ENCODE measurements at places on chromosomes 12 and 14. TPM values are rescaled to one million over a fixed set of nuclear protein-coding genes. Genes with fewer than 3 reads are reported as not detected.

DNA sequence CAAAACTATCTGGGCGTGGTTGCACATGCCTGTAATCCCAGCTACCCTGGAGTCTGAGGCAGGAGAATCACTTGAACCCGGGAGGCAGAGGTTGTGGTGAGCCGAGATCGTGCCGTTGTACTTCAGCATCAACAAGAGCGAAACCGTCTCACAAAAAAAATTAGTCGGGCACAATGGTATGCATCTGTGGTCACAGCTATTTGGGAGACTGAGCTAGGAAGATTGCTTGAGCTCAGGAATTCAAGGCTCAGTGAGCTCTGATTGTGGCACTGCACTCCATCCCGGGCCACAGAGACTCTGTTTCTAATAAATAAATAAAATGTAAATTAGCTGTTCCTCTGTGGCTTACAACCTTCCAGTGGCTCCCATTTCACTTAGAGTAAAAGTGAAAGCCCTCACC, 28.0 kb downstream of the RCOR1 start:
- peak; percentile 17 for DNase-seq

DNA sequence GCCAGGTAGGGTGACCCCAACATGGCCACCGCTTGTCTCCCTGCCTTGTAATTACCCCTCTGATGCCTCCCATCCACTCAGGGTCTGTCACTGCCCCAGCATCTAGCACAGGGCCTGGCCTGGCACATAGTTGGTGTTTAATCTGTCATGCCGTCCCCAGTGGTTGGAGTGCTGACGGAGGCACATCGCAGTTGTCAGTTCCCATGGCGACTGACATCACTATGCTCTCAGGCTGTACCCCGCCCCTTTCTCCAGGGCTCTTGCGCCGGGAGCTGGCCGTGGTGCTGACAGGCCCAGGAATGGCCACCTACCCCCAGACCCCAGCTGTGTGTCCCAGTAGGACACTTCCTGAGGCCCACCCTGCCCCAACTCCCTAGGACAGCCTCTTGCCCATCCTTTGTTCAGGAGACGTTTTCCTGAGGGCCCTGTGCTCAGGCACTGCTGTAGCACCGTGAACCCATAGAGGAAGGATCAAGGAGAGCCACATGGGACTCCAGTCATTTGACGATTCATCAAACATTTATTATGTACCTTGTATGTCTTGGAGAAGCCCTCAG, 23.0 kb downstream of the FAM222A start:
- DNase-seq, result peak; percentile 64

- peak; percentile 78 for DNase-seq
Measured at GRCh38 chr14:89660166-89660565, 243.1 kb upstream of the FOXN3 start.

DNA sequence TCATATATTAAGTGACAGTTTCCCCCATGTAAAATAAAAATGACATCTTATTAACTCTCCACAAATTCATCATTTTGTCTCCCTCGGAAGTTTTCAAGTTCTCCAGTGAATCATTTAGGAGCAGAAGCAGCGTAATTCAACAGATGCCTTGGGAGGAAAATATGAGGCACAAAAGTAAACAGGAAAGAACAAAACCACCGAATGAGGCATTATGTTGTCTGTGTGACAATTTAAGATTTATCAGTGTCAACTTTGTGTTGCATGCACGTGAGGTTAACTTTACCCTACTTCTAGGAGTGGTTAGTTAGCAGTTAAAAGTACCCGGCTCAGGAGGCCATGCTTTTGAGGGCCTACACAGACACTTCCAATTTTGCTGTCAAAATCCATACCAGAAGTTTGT, 258.6 kb downstream of the IPO8 start:
- peak; percentile 81 for DNase-seq

- peak; percentile 10 for DNase-seq
Measured at GRCh38 chr12:102957339-102958050, at the start of gene ASCL1. ASCL1 (plus strand) TSS chr12:102957674; CDS start chr12:102958245, 571 bp downstream.

- DNase-seq, result no peak
Measured at GRCh38 chr12:88314706-88315105, 172.6 kb downstream of the TMTC3 start.

GRCh38 chr12:56128670-56129205, 671 bp downstream of the ESYT1 start:
- DNase-seq, result no peak

TAS2R31 gene
- total RNA-seq, result 1.4 TPM

MANSC4 gene
- not detected for total RNA-seq

Data from LHCN-M2 (cell line).